M059J (cell line): ENCODE measurements at places on chromosomes 7 and 10.
A peak's percentile ranks its signal among the peaks of the same experiment; 100 is the strongest.

GRCh38 chr10:129394518-129395328, 72.3 kb upstream of the MGMT start:
- no peak for DNase-seq

DNA sequence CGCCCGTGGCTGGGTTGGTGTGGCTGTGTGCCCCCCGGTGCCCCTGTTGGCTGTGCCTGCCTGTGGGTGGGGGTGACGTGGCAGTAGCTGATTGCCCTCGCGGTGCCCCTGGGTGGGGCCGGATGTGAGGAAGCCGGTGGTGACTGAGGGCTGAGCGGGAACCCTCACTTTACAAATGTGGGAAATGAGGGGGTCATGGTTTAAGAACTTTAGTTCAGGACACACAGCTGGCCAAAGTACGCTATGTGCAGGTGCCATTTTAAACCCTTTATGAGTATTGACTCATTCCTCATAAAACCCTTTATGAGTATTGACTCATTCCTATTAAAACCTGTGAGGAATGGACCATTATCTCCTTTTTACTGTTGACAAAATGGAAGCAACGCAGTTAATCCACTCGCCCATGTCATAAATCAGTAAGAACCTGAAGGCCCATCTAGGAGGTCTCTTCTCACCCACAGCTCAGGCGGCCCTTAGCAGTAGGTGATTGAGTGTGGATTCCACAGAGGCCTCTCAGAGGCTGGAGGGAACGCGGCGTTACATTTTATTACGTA, 290.1 kb upstream of the COBL start:
- DNase-seq = peak; percentile 70

DNA sequence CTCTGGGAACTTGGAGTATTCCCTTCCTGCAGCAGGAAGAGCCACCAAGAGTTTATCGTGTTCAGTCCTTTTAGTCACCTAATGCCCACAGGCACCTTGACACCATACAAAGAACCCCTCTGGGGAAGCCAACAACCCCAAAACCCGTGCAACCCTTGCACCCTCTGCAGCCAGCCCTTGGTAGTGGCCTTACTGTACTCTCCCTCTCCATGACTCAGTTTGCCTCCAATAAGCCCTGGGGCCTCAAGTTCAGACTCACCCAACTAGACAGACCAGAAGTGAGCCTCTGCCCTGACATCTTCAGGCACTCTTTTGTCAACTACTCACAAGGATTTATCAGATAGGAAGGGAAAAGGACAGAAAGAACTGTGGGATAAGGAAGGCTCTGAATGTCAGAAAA, 30.9 kb downstream of the KCNMA1 start:
- DNase-seq = peak; percentile 59

GRCh38 chr10:70647086-70647485, 25.2 kb upstream of the ADAMTS14 start:
- DNase-seq = no peak

DNA sequence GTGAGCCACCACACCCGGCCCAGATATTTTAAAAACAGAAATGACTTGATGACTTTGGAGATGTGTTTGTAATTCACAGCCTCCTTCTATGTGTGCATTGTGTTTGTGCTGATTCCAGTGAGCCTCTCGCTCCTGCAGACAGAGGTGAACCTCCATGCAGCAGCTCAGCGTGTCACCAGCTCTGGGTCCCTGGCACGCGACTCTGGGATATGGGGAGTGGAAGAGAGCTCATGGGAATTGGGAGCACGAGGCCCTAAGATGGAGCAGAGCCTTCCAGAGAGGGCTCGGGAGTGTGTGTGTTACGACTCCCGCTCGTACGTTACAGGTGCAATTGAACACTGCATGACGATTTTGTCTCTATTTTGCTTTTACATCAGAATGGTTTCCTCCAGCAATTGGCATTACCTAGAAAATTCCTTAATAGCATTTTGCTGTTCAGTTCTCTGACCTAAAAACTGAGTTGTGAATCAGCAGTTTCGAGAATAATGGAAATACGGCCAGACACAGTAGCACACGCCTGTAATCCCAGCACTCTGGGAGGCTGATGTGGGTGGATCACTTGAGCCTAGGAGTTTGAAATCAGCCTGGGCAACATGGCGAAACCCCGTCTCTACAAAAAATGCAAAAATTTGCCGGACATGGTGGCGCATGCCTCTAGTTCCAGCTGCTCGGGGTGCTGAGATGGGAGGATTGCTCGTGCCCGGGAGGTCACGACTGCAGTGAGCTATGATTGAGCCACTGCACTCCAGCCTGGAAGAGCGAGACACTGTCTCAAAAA, 204.6 kb downstream of the CUX1 start:
- DNase-seq = no peak

GRCh38 chr10:101967713-101968112, 88.3 kb downstream of the ARMH3 start:
- peak; percentile 31 for DNase-seq

- peak; percentile 50 for DNase-seq
These were observed 179.8 kb upstream of the ASAH2 start for GRCh38 chr10:50431133-50431532.

DNA sequence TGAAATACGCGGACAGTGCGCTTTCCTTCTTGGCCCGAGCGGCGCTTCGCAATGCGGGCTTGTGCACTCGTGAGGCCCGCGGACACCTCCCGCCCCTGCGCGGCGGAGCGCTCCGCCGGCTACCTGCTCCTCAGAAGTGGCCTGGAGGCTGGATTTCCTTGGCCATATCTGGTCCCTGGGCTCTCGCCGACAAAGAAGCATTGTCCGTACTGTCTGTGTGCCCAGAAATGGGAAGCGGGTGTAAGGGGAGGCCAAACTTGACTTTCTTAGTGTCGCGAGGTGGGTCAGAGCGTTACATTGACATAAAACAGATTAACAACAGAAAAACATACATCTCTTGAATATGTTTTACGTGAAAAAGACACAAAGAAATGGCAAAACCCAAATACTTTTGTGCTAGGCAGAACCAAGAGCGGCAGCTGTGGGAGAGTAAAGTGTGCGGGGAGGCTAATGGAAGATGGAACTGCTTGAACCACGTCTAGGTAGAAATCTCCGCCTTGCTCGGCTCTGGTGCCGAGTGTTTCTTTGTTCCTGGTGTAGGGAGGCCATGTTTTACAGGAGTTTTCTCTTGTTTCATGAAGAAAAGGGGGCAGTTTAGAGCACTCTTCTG, 1.4 kb downstream of the LANCL2 start:
- DNase-seq = peak; percentile 31

GRCh38 chr10:30736685-30737232, 107.2 kb upstream of the LYZL2 start:
- peak; percentile 97 for DNase-seq

GRCh38 chr10:110841767-110842267, 29.9 kb upstream of the PDCD4 start:
- no peak for DNase-seq

- DNase-seq = no peak
These were observed 156.6 kb downstream of the SKIDA1 start for GRCh38 chr10:21368728-21369425.

GRCh38 chr10:119517235-119518141, 25.0 kb downstream of the RGS10 start:
- peak; percentile 60 for DNase-seq

GRCh38 chr10:6819301-6819700, 239.2 kb upstream of the PRKCQ start:
- DNase-seq = no peak

- no peak for DNase-seq
These were observed 1033.8 kb downstream of the NRG3 start for GRCh38 chr10:82908751-82909150.

DNA sequence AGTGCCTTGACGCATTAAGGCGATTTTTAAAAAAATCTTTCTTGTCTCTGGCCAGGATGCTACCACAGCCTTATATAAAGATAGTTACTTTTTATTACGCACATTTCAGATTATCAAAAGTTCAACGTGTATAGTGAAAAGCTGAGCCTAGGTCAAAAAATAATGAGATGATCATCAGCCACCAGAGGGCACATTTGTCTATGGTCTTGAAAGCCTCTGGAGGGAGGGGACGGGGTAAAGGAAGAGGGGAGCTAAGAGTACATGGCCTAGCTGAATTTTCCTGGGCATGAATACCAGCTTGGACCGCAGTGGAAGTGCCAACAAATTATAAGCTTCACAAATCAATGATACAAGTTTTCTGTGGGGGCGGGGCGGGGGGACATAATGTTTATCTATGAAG, 285.9 kb upstream of the SMIM30 start:
- peak; percentile 3 for DNase-seq

- DNase-seq = no peak
These were observed 14.3 kb upstream of the MALSU1 start for GRCh38 chr7:23284871-23285270.

- peak; percentile 6 for DNase-seq
These were observed 45.2 kb downstream of the KIAA1217 start for GRCh38 chr10:24254180-24254579.

DNA sequence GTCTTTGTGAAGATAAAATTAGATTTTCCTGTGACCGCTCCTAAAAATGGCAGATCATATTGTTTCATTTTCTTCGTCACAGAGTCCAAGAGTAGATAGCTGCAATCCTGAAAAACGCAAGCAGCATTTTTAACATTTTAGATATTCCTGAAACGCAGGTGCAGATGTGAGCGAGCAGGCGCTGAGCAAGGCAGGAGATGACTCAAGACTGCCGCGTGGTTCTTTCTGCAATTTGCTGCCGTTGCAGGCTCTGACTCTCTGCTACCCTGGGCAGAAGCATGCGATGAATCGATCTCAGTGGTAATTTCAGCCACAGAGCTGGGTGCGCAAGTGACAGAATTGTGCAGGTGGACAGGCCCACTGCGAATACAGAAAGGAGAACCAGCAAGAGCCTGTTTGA, 331.9 kb downstream of the ACTR3B start:
- DNase-seq = no peak

DNA sequence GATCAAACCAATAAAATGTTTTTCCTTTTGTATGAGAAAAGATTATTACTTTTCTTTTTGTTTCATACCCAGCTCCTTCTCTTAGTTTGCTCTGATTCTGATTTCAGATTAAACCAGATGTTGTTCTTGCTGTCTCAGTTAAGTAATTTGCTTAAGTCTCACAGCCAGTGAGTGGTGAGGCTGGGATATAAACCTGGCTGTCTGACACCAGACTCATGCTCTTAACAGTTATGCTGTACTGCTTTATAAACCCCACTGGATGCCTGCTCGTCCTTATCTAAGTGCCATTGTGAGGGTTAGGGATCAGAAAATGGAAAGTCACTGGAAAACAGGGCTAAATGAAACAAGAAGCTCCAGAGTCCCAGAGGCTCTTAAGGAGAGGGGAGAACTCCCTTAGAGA, 24.3 kb downstream of the GARS1 start:
- no peak for DNase-seq

- DNase-seq = peak; percentile 18
These were observed 12.2 kb upstream of the ZNF273 start for GRCh38 chr7:64890761-64891362.

GRCh38 chr10:88080213-88080612, 216.8 kb downstream of the PTEN start:
- peak; percentile 78 for DNase-seq

- peak; percentile 27 for DNase-seq
These were observed at the start of gene TBATA for GRCh38 chr10:70785190-70785589. Gene TBATA, minus strand, starts transcription at chr10:70785377. Its CDS starts 1,998 bp downstream, at chr10:70783379.

DNA sequence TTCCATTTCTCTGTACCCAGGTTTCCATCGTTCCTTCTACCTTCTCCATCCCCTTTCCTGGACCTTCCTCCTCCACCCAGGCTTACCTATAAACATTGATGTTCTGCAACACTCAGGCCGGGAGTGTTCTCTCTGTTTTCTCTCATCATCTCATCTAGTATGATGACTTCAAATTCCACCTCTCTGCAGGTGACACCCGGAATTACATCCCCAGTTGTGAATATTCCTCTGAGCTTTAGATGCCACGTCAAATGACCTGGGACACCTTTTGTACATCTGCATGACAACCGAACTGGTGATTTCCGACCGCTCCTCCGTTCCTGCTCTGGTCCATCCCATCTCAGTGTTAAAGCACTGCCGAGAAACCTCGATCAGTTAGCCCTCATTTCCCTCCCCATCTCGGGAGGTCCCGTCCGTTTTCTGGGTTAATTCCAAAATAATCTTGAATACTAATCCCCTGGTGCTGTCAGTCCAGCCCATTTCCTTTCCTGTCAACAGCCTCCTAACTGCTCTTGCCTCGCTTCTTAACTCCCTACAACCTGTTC, 76.7 kb upstream of the SAMD8 start:
- DNase-seq = no peak

DNA sequence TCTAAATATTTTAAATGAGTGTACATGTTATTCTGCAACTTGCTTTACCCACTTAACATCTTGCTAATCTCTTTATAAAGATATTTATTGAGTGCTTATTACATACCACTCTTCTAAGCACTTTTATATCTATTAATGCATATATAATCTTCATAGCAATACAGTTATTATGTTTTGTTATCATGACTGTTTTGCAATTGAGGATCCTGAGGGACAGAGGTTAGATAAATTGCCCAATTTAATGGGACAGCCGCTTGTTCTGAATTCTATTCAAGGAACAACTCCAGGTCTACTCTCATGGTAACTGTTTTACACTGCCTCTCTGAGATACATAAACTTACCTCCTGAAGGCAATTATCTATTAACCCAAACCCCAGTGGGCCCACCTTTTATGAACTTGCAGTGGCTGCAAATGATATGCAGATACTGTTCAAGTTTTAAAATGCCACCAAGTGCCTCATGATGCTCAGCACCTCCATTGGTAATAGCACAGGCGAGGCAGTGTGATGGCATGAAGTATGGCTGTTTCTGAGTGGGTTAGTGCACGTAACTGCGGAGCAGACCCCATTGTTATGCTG, 60.5 kb downstream of the PON1 start:
- no peak for DNase-seq

GRCh38 chr10:123135415-123136141, at the start of gene HMX3:
Gene HMX3, plus strand, starts transcription at chr10:123135970. Its CDS starts 81 bp downstream, at chr10:123136051.
- DNase-seq = peak; percentile 25

DNA sequence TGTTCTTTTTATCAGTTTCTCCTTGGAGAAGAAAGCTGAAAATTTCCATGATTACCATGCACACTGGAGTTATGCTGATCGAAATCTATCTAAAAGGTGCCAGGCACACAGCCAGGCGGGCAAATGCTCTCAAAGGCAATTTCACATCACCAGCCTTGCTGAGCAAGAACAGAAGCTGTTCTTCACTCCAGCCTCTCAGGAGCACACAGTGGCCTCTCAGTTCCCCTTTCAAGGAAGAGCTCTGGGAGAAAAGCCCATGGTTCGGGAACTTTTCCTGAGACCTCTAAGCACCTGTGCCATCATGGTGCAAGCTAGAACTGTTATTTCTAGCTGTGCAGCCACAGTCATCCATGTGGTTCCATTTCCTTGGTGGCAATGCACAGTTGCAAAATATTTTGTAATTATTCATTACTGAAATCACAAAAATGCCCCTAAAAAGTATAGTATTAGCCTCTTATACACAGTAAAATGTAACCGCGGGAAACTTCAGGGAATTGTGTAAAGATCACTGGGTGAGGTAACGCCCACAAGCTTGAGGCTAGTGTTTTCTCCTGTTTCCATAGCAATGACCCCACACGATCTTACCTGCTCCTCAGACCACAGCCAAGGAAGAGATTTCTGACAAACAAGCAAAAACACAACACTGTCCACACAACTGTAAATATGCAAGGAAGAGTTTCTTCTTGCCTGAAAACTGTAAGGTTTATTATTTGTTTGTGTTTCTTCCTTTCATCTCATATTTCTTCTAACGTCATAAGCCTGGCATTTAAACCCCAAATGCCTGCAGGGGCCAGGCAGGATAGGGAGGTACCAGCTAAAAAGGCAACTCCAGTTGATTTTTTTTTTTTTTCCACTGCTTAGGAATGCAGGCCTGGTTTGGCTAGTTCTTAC, 121.2 kb downstream of the FAM107B start:
- peak; percentile 90 for DNase-seq

GRCh38 chr10:72087969-72088888, at the start of gene SPOCK2:
Gene SPOCK2, minus strand, starts transcription at chr10:72088551. Its CDS starts 223 bp downstream, at chr10:72088328.
- DNase-seq = no peak

- DNase-seq = no peak
These were observed 10.6 kb downstream of the SGMS1 start for GRCh38 chr10:50613150-50613549.
